Tongue (tissue), 3 donors: ENCODE measurements at places on chromosomes 3 and 15.

- no peak for DNase-seq
These were observed 14.3 kb downstream of the ANKRD28 start for GRCh38 chr3:15783361-15783969.

- no peak for DNase-seq
These were observed 45.2 kb downstream of the GASK1A start for GRCh38 chr3:43024181-43024885.

DNA sequence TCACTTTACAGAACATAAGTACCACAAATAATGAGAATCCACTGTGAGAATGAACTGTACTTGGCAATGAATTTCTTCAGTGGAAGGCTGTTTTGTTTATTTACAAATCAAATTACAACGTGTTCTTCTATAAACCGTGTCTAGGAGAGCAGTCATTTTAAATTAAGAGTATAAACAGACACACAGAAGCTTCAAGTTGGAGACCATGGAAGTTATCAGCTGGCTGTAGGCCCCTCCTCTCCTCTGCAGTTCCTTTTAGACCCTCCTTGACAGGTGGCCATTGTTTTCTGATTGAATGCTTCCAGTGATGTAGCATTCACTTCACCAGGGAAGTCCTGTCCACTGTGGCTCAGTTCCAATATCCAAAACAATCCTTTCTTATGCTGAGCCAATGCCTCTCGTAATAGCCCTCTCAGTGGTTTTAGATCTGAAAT lies 7.3 kb upstream of the MAPK6 start:
- DNase-seq, result peak; percentile 38

DNA sequence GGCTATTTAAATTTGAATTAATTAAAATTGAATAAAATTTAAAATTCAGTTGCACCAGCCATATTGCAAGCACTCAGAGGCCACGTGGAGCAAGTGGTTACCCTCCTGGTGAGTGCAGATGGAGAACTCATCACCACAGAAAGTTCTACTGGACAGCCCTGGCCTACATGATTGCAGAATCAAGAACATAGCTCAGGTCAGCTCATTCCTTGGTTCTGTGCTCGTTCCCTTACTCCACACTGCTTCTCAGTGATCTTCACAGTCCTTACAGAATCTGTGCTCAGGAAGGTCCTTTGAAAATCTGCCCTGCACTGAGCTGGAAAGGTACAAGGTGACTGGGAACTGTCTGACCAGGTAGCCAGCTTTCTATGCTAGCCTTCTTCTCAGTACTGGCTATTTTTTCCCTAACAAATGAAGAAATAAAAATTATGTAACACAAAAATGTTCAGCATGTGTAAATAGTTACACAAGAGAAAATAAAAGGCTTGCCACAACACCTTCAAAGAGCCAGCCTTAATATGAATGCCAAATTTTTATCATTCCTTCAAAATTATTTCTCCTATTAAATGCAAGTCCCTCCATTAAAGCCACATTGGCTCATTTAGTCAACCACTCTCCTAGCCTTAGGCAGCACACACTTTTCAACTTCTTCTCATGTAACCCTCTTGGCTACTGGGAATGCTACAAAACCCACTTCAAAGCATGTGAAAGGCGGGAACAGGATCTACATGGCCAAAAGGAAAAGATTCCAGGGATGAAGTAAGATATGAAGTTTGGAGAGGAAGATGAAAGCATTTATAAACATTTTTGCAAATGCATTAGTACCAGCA lies 326.4 kb upstream of the WNT5A start:
- DNase-seq, result no peak

DNA sequence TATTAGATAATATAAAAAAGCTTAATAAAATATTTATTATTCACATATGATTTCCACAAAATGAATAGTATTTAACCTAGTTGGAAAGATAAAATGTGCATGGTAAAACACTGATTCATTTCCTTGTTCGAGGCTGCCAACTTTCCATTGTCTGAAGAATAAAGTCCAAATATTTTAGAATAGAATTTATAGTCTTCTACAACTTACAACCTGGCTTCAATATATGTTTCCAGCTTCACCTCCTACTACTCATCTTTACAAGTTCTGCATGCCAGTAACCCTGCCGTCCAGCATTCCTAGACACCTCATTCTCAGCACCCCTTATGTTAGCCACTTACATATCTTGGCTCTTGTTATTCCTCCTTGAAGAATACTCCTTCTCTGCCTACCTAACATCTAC lies 244.5 kb downstream of the FGF12 start:
- no peak for DNase-seq

GRCh38 chr3:187906416-187906815 lies 161.1 kb upstream of the BCL6 start:
- DNase-seq, result no peak

GRCh38 chr15:82186719-82187406 lies 75.7 kb downstream of the EFL1 start:
- DNase-seq, result no peak

DNA sequence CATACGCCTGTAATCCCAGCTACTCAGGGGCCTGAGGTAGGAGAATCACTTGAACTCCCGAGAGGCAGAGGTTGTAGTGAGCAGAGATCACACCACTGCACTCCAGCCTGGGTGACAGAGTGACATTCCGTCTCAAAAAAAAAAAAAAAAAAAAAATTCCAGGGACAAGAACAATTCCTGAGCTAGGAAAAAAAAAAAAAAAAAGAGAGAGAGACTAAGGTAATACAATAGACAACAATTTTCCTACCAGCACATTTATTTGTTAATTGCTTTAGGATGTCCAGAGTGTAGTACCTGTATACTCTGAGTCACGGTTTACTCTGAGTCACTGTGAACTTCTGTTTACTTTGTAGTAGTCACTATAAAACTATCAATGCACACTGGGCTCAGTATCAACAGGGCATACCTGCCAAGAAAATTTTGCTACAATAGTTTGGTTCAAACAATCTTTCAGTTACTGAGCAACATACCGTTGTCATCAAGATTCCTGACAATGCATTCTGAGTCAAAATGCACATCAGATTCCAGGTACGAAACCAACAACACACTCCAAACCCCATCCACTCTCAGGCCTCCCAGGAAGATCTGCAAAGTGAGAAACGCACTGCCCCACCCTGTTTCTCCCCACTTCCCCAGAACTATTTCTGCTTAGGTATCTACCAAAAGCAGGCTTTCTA lies 28.3 kb downstream of the IGF2BP2 start:
- DNase-seq, result peak; percentile 54

DNA sequence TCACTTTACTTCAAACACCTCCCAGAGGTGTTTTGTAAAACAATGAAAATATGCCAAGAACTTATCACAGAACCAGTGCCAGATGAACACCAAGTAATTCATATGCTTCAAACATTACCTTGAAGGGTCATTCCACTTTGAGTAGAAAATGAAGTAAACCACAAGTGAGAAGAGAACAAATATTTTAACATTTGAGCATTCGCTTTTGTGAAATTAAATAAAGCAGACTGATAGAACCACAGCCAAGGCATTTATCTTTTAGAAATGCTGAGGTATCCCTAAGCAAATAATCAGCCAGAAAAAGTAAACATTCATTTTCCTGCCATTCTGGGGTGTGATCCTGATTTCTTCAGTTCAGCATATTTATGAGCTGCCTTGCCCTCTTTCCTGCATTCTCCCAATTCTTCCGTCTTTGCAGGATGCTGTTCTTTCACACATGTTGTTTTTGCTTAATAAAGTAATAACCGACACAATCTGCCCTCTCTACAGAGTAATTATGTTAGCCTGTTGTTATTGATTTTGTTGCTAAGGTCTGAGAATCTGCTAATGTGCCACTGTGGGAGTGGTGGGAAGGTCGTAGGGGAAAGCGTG lies 235.6 kb upstream of the TGFBR2 start:
- peak; percentile 39 for DNase-seq

DNA sequence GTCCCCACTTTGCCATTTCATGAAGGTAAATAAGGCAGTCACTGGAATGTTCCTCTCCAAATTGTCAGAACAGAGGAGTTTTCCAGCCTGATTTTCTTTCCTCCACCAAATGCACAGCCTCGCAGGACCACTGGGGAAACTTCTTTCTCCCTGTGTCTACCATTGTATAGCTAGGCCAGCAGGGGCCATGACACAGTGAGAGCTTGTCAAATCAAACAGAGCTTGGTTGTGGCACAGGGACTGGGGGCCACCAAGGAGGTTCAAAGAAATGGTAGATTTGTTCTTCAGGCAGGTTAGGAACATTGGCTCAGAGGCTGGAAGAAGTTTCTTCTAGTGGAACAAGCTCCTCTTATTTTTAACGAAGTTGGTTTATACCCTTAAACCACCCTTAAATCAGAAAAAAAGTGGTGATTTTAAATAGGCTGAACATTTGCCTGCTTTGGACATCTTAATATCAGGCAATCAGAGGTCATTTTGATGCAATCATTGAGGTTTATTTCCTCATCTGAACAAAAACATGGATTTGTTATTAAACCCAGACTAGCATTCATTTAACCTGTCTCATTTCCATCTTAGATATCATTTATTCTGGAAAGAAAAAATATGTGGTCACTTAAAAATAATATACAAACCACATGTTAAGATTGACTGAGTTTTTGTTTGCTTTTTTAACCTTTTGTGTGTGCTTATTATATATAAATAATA lies 105.6 kb downstream of the GTPBP8 start:
- DNase-seq, result no peak

DNA sequence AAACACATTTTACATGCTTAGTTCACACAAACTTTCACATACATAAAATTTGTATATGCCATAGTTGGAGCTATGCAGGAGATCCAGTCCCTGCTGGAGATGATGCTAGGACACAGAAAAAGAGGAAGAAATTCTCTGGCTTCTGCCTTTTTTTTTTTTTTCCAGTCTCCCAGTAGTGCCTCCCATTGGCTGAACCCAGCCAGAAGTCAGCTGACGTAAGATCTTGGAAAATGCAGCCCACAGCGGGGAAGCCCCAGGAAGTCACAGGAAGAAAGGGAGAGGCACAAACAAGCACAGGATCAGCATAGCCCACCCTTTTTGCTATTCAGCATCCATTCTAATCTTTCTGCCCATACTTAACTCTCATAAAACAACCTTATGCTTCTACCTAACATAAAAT lies 38.5 kb downstream of the SCN11A start:
- no peak for DNase-seq

DNA sequence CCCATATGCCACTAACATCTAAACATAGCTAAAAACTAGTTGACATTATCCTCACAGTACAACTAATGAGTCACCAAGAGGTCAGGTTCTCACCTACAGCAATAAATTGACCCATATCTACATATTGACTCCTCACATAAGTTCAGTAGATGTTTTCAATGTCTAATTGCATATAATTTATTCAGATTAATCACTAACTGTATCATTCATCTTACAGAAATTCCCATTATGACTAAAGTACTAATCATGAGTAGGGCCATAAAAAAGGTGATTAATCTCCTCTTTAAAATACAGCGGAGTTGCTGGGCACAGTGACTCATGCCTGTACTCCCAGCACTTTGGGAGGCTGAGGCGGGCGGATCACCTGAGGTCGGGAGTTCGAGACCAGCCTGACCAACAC lies 82.4 kb upstream of the ST3GAL6 start:
- no peak for DNase-seq

GRCh38 chr15:38454696-38455090 lies 766 bp downstream of the FAM98B start:
- no peak for DNase-seq

DNA sequence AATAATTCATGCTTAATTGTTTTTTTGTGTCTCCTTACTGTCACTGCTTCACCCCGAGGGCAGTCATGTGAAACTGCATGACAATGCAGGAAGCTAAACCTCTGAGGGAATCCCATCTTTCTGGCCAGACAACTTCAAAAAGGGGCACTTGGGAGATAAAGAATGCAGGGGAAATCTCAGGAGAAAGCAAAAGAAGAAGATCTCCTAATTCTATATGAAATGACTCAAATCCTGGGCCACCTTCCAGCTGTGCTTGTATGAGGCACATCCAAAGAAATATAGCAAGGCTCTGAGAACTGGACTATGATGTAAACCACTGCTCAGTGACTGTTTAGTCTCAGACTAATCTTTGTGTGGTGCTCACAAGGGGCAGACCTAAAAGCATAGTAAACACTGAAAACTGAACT lies 22.6 kb upstream of the UMPS start:
- DNase-seq, result peak; percentile 64

DNA sequence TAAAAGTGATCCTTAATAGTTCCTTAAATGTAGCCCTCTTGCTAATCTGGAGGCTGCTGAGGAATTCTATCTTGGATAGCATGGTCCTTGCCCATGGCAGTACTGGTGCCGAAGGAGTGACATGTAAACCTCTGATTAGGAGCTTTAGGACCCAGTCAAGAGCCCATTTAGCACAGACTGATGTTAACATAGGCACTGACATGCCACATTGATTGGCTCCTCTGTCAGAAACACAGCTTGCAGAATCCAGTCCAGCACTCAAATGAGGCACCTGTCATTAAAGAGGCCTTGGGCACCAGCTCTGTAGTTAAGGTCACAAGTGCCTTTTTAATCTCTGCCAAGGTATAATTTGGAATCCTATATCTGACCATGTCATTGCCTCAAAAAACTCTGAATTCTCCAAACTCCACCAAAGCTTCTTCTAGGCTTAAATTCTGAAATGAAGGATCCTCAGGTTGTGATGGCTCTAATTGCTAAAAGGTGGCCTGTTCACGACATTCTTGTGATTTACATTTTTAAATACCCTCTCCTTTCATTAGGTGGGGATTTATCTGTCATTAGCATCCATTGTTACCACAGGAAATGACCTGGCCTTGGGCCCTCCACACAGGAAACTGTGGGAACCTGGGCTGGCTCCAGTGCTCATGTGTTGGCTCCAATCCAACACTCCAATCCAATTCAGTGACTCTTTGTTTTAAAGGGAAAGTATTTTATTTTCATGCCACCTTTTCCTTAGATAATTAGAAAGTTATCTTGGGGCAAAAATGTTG lies 57.3 kb upstream of the RNF7 start:
- no peak for DNase-seq

GRCh38 chr15:98686983-98687382 lies 38.6 kb downstream of the IGF1R start:
- DNase-seq, result no peak

- DNase-seq, result peak; percentile 55
These were observed 525.5 kb upstream of the NAALADL2 start for GRCh38 chr3:174333640-174334039.

- DNase-seq, result no peak
These were observed 111.6 kb upstream of the SLC6A6 start for GRCh38 chr3:14290631-14291385.

GRCh38 chr3:8154617-8155016 lies 347.0 kb upstream of the LMCD1 start:
- DNase-seq, result peak; percentile 8

GRCh38 chr15:58856086-58856485 lies 77.4 kb downstream of the SLTM start:
- DNase-seq, result no peak
